ENCODE measurements at places on chromosomes 3 and 15.

DNA sequence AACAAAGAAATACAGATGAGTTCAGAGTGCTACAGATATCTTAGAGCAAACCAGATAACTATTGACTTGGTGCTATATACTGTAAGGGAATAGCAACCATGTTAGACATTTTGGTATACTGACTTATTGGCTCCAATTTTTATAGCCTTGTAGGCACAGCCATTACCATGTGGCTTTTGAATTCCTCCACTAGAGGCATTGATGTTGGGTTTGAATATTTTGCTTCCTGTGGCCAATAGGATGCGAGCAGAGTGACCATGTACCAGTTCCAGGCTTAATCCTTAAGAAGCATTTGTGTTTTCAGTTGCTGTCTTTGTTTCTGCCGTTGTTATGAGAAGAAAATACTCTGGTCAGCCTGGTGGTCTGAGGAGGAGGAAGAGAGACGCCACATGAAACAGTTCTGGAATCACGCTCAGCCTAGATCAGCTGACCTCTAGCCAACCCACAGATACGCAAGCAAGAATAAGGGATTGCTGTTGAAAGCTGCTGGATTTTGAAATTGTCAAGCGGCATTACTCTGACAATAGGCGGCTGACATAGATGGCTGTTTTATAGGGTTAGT lies 109.4 kb upstream of the TNIK start:
- DNase-seq, result no peak

GRCh38 chr15:44801364-44801763 lies 65.0 kb downstream of the TRIM69 start:
- no peak for DNase-seq

- no peak for DNase-seq
Measured at GRCh38 chr3:192915304-192915703, 2.4 kb downstream of the MB21D2 start.

DNA sequence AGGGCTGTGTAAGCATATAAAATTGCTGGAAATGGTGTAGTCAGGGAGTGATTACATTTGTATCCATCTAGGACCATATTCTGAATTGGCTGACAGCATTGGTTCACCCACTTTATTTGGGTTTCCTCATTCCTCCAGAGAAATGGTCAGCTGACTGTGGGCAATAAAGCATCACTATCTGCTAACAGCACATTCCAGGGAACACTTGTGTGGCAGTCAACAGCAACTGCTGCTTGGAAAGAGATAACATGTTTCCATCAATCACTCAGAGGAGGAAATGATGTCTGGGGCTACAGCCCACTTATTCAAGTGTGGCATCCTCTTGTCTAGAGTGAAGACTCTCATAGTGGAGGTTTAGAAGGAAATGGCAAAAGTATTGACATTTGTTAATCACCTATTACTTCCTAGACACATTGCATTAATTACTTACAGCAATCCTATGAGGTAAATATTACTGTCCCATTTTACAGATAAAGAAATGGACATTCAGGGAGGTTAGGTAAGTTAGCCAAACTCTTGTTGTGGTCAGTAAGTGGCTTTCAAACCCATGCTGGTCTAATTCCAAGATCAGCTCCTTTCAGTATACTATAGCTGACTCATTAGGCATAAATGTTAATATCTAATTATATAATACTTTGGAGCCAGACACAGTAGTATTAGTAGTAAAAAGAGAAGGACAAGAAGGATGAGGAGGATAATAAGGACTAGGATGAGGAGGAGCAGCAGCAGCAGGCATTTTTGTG lies 247.8 kb downstream of the ALCAM start:
- DNase-seq, result no peak

DNA sequence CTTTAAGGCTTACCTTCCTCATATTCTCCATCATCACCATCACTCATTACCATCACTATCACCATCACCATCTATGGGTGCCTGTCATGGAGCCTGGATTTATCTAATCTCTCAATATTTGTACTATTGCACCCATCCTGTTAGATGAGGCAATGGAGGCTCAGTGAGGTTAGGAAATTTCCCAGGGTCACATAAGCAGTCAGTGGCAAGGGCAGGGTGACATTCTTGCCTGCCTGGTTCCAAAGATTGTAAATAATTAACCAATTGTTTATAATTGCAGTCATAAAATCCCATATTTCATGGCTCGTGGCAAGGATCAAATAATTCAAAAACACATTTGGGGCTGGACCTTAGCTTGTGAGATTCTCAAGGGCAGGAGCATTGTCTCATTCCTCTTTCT lies 55.2 kb downstream of the MGLL start:
- no peak for DNase-seq

- DNase-seq, result peak; percentile 86
Measured at GRCh38 chr3:59575113-59576001, 525.5 kb upstream of the CFAP20DC start.

GRCh38 chr3:72839057-72839456 lies 9.2 kb downstream of the SHQ1 start:
- no peak for DNase-seq

DNA sequence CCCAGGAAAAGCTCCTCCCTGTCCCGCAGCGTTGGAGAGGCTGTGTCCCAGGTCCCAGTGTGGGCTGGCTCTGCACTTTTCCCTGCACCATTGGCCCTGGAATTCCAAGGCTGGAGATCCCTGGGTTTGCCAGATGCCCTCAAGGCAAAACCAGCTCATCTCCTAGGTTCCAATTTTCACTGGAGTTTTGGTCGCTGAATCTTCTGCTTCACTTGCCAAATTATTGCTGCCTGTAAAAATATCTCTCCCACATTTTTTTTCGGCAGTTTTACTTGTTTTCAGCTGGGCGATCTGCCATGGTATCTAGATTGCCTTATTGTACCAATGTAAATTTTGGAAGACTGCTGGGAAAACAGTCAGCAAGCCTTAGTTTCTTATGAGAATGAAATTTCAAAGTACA lies 150.9 kb upstream of the ATP10A start:
- DNase-seq, result no peak

DNA sequence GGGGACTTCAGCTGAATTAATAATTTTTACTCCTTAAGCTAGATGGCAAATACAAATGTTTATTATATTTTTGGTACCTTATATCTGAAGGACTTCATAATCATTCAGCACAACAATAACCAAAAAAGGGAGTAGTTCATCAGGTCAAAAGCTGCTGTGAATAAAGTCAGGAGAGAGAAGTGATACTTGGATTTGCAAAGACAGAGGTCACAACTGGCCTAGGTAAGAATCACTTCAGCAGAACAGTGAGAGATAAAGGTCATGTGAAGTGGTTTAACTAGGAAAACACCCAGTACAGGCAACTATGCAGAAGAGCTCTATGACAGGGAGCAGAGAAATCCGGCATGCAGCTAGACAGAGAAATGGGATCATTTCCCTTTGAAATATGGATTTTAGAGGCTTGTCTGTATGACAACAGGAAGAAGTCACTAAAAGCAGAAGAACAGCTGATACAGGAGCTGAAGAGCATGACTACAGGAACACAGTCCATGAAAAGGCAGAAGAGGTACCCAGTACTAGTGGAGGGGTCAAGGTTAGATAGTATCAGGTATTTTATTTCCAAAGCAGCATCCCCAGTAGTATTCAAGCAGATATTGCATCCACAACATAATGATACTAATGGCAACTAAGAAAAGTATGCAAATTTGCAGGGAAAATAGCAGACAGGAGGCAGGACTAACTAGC lies 25.7 kb downstream of the ZMAT3 start:
- DNase-seq, result no peak

GRCh38 chr3:87975716-87976115 lies 83.1 kb downstream of the CGGBP1 start:
- no peak for DNase-seq

GRCh38 chr3:71465371-71466036 lies 118.0 kb downstream of the FOXP1 start:
- DNase-seq, result no peak

DNA sequence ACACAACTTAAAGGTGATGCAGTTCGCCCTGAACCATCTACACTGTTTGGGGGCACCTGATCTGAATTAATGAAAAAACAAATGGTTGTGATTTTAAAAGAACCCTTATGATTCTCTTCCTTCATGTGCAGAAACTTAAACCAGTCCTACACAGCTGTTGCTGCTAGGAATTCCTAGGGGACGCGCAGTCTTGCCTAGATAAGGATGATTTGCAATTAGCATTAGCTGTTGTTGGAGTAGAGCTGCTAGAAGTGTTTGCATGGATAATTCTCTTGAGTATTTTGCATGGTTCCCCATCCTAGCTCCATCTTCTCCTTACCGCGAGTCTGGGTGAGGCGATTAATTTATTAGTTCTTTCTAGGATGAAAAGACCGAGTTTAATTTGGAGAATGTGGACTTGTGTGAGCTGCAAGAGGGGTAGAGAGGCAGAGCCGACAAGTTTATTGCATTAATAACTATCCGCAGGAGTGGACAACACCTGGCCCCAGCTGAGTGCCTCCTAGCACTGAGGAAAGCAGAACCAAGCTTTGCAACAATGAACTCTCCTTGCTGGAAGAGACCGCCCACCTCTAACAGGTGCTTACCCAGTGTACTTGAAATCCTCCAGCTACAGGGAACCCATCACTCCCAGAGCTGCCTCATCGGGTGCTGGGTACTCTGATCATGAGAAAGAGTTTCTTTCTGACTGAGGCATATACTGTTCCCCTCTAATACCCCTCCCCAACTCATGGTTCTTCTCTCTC lies 75.0 kb upstream of the WNT7A start:
- DNase-seq, result no peak

DNA sequence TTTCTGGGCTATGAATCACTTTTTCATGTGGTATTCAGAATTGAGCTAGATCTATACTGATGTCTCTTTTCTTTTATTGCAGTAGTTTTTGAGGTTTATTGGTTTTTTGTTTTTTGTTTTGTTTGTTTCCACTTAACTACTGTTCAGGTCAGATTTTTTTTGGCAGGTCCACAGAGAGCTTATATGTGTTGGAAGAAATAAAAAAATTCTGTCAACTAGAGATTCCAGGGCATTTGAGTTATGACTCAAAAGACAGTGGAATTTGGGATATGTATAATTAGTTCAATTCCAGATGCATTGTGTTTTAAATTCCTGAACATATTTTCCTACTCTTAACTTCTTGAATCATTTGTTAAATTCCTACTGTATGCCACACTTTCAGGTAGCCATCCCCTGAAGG lies 727.2 kb downstream of the SI start:
- no peak for DNase-seq

DNA sequence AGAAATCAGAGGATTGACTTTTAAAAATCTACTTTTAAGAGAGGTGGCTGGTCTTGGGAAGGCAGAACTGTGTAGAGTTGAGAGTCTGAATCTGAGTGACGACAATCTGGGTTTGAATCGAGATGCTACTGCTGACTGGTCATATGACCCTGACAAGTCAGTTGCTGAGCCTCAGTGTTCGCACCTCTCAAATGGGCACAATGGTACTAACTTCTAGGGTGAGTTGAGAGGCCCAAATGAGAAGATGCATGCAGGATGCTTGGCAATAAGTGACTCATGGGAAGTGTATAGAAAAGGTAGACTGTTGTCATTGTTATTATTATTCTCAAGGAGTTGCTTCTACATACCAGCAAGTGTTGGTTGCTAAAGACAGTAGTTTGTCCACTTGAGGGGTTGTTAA lies 10.3 kb downstream of the CACNA2D3 start:
- DNase-seq, result no peak

GRCh38 chr3:117989982-117990381 lies 1044.7 kb downstream of the IGSF11 start:
- DNase-seq, result no peak

- DNase-seq, result no peak
Measured at GRCh38 chr3:173945170-173945569, 547.6 kb downstream of the NLGN1 start.

DNA sequence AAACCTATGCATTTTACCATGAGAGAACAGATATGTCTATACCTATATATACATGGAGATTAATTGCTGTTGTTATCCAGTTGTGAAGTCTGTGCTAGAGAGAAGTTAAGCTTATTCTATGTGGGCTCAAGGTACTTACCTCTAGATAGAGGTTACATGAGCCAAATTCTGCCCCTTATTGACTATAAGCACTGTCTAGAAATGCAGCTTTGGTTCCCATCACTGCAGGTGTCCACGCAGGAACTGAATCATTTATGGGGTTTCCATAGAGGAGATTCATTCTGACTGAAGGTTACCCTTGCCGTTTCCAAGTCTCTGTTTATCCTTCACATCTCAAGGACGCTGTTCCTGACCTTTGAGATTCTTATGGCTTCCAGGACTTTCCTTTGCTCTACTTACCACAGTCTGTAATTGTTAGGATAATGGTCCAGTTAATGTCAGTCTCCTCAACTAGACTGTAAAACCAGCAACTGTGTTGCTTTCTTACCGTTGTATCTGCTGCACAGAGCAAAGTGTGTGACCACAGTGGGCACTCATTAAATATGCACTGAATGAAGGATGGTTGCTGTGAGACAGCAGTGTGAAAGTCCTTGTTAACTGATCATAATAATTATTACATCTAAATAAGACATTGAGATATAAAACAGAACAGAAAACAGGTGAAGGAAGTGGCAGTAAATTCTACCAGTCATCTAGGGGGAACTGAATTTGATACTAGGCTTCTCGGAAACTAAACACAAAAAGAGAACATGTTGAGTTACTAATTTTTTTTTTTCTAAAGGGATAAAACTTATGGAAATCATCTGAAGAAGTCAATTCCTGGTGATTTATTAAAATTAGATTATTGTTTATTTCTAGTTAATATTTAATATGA lies 44.0 kb upstream of the BCL6 start:
- no peak for DNase-seq

GRCh38 chr3:154584974-154585373 lies 155.0 kb upstream of the GPR149 start:
- DNase-seq, result no peak

GRCh38 chr3:100465892-100466777 lies 26.3 kb upstream of the TMEM45A start:
- DNase-seq, result no peak

- no peak for DNase-seq
Measured at GRCh38 chr15:67054676-67055075, 10.7 kb upstream of the SMAD3 start.

GRCh38 chr3:88013592-88013991 lies 45.2 kb downstream of the CGGBP1 start:
- no peak for DNase-seq

DNA sequence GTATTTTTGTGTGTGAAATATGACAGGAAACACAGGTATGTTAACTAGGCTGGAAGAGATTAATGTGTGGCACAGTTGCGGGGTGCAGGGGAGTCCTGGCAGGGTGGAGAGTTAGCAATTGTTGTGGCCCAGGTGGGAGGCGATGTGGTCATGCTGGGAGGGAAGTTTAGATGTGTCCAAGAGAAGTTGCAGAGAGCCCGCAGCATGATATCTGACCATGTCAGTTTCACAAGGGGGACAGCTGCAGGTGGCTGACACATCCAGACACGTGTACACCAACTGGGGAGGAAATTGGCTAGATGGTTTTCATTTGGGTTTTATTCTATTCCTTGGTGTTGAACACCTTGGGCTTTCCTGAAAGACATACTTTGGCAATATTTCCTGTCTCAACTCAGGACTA lies 172.8 kb upstream of the RGMA start:
- DNase-seq, result no peak

GRCh38 chr3:11288786-11289637 lies 16.8 kb downstream of the ATG7 start:
- no peak for DNase-seq

Measured in activated CD4-positive, alpha-beta T cell treated with anti-CD3 and anti-CD28 coated beads, Interleukin-2, amount 50 U/mL, for 4 hours (primary cell).